ENCODE measurements at places on chromosomes 3 and 15.

- DNase-seq, result no peak
Measured at GRCh38 chr3:126056088-126056487, 27.8 kb downstream of the SLC41A3 start.

DNA sequence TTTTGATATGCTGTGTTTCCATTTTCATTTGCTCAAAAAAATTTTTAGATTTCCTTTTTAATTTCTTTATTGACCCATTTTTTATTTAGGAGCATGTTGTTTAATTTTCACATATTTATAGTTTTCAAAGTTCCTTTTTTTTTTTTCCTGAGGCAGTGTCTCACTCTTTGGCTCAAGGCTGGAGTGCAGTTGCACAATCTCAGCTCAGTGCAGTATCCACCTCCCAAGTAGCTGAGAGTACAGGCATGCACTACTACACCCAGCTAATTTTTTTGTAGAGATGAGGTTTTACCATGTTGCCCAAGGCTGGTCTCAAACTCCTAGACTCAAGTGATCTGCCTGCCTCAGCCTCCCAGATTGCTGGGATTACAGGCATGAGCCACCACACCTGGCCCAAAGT lies 36.2 kb downstream of the PFN2 start:
- no peak for DNase-seq

DNA sequence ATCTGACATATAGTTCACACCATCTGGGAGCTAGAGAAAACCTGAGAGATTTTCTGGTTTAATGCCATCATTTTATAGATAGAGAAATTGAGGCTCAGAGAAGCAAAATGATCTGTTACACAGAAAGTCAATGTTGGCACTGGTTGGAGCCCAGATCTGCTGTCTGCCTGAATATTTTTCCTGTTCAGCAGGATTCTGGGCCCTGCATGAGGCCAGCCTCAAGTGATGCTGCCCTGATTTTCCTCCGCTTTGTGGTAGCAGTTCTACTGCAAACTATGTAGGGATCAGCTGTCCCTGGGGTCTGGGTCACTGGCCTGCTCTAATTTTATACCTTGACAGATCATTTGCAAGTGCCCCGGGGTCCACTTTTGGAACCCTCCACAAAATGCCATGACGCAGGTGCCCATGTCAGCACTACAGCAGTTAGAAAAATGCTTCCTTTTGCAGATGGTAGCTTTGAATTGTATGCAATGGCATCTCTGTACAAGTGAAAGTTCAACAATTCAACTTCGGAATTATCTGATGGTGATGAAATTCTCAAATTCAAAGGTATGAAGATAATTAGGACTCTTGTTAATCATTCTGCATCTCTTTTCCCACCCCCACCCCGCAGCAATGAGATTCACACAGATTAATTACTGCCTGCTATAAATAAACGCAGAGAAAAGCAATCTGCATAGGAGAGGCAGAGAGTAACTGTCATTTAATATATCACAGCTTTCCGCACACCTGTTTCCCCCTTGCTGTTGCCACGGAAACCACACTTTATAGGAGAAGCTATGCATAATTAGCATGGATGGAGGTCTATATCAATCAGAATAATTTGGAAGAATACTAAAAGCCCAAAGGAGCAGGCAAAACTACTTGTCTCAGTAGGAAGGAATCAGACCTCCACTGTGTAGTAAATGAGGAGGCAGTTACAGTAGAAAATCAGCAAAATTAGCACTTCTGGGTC lies 222.6 kb downstream of the PDCD6IP start:
- DNase-seq, result no peak

DNA sequence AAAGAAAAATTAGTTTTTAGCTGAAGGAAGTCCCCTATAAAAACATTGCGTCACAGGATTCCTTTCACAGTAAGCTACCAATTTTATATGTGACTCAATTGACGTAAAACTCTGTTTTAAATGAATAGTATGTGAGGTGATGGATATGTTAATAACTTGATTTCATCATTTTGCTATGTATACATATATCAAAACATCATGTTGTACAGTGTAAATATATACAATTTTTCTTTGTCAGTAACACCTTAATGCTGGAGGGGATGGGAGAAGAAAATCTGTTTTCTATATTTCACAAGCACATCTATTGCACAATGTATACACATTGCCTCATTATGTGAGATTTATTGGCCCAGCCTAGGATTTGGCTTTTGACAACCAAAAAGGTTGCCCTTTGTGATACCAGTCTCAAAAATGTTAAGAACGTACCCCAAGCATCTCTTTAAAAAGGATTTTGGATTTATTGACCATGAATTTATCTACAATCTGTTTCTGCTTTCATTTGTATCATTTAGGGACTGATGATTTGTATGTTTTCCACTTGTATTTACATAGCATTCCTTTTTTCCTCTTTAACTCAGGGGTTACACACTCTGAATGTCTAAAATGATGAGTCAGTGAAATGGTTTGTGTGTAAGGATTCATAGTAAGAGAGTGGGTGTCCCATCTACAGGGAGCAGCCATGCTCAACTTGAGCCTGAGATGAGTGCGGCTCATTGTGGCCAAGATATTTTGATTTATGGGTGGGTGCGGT lies 62.6 kb downstream of the CRTC3 start:
- no peak for DNase-seq

DNA sequence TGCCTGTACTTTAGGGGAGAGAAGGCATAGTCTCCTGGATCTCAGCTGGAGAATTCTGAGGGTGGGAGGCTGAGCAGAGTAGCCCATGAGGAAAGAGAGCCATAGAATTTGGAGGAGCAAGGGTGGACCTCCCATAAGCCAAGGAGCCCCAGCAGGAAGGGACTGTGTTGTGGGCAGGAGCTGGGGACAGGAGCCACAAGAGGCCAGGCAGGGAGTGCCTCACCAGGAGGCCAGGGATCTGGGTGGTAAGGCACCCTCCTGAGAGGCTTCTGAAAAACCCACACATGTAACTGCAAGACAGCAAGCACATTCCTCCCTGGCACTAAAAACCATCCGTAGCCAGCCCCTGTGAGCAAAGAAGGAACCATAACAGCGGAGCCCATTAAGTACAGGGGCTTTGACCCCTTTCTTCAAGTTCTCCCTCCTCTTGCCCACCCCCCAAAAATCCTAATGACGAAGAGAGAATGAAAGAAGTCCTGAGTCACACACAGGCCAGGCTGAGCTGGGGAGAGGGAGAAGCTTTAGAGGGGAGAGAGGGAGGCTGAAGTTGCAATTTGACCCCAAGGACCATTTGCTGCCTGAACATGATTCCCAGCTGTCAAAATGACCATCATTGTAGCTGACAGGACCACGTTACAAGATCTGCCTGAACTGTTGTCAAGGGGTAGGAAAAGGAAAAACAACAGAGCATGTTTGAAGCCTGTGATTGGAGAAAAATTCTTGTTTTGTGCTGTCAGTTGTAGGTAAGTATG lies 82.6 kb downstream of the TRIM42 start:
- DNase-seq, result no peak

GRCh38 chr3:191328962-191329653 lies at the start of gene CCDC50:
Gene CCDC50, plus strand, starts transcription at chr3:191329394. Its CDS starts 281 bp downstream, at chr3:191329675.
- DNase-seq, result no peak

DNA sequence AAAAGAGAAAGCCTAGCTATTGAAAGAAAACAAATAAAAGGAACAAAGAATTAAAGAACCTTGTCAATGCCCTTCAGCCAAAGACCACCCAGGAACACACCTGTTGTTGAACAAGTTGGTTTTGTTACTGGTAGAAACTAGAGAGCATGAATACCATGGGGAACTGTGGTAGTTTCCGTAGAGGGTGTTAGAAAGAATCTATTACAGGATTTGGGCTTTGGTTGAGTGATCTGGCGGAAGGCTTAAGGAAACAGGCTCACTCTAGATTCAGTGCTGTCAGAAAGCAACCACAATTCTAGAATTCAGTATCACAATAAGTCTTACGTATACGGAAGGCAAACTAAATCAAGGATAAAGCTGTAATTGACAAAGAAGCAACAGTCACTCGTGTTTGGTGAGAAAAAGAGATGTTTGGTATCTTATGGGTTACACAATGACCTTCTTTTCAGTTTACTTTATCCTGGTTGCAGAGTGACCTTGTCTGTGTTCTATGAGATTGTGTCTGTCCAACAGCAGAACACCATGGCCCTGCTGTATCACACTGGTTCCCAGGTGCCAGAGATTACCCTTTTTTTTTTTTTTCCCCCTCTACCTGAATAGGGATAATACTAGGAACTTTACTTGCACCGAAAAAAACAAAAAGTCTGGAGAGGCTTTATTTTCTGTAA lies 265.9 kb downstream of the SHQ1 start:
- no peak for DNase-seq

- DNase-seq, result no peak
Measured at GRCh38 chr3:172410702-172411477, 37.4 kb downstream of the GHSR start.

DNA sequence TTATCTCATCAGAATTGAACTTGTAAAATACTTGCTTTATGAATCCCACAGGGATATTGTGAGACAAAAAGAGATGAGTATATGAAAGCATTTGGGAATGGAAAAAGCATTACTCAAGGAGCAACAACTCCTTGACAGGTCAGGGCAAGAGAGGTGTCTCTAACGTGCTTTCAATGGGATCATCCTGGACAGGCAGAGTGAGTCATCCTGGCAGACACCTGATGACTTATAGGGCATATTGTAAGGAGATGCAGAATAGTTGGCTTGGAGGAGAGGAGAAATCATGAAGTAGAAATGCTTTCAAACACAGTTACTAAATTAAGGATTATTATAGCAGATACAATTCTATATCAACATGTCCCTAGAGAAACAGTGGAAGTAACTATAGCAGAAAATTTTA lies 71.9 kb upstream of the THSD4 start:
- DNase-seq, result no peak

- no peak for DNase-seq
Measured at GRCh38 chr3:100706365-100706764, 2.9 kb upstream of the TFG start.

GRCh38 chr15:99054892-99055291 lies 47.3 kb upstream of the PGPEP1L start:
- DNase-seq, result no peak

GRCh38 chr15:48868536-48868935 lies 9.4 kb upstream of the EID1 start:
- no peak for DNase-seq

DNA sequence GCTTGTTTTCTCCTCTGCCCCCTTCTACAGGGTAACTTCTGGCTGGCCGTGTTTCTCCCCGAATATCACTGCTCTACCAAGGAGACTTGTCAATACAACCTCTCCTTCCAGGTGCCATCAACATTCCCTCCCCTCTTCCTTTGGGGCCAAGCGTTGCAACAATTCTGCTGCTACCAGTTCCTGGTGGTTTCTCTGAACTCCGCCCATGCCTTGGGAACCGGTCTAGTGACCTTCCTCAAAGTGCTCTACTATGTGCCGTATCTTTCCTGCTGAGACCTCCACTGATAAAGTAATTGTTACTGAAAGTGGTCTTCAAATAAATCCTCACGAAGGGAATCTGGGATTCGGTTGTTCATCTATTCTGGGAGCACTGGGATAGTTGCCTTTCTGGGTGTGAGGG lies 26.2 kb downstream of the PCSK6 start:
- no peak for DNase-seq

DNA sequence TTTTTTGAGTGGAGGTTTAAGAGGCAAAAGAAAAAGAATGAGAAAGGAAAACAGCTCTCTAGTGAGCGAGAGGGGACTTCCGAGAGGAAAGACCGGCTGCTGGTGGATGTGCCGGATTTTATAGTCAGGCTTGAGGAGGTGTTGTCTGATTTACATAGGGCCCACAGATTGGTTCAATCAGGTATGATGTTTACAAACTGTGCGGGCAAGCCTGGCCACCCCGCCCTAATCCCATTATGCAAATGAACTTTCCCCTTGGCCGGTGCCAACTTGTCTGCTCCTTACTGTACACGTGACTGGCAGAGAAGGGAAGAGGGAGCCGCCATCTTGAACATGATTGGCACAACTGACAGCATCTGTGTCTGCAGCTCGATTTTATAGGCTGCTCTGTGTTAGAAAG lies 44.7 kb downstream of the FAM43A start:
- no peak for DNase-seq

DNA sequence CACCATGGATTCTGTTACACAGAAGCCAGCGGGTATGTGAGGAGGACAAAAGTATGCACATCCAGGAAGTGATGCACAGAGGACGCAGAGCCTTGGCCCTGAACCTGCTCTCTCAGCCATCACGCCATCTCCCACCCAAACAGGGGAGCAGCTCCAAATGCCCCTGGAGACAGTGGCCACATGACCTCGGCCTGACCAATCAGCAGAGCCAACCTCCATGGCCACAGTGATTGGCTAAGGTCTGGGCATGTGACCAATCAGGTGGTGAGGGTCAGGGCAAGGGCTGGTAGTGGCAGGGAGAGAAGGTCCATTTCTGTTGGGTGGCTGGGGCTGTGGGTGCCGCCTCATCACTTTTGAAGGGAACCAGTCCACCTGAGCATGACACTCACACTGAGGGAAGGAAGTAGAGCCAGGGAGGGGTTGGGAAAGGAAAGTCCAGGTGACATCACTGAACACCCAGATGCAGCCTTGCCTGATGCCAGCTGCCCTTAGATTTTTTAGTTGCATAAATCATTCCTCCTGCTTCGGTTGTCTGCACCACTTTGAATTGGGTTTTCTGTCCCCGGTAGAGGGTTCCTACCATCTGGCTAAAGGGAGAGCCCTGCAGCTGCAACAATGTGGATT lies 70.3 kb upstream of the IQSEC1 start:
- DNase-seq, result no peak

DNA sequence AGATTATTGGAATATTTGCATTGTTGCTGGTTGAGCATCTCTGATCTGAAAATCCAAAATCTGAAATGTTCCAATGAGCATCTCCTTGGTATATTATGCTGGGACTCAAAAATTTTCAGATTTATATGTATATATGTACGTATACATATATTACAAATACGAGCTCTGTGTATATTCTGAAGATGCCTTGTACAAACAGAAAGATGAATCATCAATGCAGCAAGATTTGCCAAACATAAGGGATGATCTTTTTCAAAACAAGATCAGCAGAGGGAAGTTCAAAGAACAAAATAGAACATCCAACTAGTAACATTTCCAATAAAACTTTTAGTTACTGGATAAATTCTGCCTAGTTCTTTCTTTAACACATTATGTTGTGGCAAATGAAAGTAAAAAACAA lies 42.5 kb downstream of the HERC1 start:
- DNase-seq, result no peak

DNA sequence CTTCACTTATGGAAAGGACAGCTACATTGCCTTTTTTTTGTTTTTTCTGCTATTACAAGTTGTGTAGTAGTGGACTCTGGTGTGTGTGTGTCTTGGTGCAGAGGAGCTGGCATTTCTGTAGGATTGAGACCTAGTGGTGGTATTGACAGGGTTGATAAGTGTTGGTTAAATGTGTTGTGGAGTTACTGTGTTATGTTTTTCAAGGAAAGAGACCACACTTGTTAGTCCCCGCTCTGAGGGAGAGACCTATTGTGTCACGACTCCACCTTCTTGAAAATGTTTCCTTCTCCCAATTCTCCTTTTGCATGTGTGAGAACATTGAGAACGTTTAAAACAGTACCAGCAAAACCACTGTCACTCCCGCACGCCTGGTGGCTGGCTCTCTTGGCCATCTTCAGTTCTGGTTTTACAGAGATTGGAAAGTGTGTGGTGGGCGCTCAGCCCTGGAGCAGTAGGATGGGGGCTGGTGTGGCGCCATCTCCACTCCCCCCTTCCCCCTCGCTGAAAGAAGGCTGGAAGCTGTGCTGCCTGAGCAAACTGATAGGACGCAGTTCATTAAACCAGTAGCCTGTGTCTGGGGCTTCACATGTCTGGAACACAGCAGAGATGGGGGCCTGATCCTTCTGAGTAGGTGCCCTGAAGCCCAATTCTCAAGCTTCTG lies 5.5 kb downstream of the KLF13 start:
- no peak for DNase-seq

GRCh38 chr3:160540551-160540950 lies 24.8 kb downstream of the KPNA4 start:
- DNase-seq, result no peak

- DNase-seq, result no peak
Measured at GRCh38 chr15:64288577-64288976, 67.4 kb downstream of the CSNK1G1 start.

All from activated CD4-positive, alpha-beta T cell treated with anti-CD3 and anti-CD28 coated beads for 24 hours (primary cell).